Uterus (tissue), 4 donors: ENCODE measurements at places on chromosomes 5 and 9.

- DNase-seq = no peak
Measured at GRCh38 chr5:1341863-1342262, 3.0 kb downstream of the CLPTM1L start.

GRCh38 chr5:176427971-176428370 is 11.6 kb upstream of the CLTB start:
- no peak for DNase-seq

GRCh38 chr9:89649039-89649691 is 44.4 kb downstream of the GADD45G start:
- DNase-seq = peak; percentile 77

GRCh38 chr5:61578858-61579503 is 246.9 kb downstream of the ZSWIM6 start:
- no peak for DNase-seq

DNA sequence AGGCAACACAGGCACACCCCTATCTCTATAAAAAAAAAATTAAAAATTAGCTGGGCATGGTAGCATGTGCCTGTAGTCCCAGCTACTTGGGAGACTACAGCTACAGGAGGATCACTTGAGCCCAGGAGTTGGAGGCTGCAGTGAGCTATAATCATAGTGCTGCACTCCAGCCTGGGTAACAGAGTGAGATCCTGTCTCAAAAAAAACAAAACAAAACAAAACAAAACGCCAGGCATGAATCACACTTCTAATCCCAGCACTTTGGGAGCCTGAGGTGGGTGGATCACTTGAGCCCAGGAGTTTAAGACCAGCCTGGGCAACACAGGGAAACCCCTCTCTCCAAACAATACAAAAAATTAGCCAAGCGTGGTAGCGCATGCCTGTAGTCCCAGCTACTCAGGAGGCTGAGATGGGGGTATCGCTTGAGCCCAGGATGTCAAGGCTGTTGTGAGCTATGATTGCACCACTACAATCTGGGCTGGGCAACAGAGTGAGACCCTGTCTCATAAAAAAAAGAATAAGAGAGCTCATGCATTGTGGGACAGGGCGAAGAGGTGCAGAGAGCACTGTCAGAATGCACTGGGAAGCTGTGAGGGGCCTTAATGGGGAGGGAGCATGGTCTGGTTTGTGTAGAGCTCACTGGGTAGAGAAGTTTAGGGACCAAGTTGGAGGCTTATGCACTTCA is 8.4 kb upstream of the SAP30L start:
- no peak for DNase-seq

GRCh38 chr9:7844242-7844641 is 44.7 kb upstream of the DMAC1 start:
- no peak for DNase-seq

DNA sequence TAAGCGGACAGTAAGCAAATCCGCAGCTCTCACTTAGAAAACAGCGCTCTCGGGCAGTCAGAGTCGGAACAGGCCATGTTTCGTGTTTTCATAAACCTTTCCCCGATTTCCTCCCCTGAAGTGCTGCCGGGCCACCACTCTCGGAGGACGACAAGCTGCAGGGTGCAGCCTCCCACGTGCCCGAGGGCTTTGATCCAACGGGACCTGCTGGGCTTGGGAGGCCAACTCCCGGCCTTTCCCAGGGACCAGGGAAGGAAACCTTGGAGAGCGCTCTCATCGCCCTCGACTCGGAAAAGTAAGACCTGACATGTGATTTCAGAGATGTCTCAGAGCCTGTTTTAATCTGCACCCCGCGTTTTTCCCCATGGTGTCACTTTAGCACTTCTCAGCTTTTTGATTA is 99.8 kb upstream of the CACNA1B start:
- no peak for DNase-seq

GRCh38 chr5:170254056-170254455 is 21.3 kb downstream of the C5orf58 start:
- DNase-seq = no peak

DNA sequence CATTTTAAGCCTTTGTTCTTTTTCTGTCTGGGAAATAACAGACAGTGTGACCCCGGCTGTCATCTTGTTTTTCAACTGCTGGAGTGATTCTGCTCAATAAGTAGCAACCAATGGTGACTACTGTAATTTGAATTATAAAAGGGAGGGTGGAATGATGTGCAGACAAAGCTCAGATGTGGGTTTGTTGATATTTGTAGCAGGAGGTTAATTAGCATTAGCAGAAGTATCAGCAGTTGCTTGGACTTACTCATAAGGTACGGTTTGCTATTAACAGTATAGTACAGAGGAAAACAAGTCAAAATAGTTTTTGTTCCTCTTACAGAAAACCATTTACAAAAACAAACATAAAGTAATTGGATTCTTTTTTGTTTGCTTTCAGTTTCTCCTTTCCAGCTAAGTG is 140.4 kb downstream of the TUSC1 start:
- no peak for DNase-seq

- DNase-seq = no peak
Measured at GRCh38 chr9:125894566-125894965, 147.4 kb downstream of the PBX3 start.

DNA sequence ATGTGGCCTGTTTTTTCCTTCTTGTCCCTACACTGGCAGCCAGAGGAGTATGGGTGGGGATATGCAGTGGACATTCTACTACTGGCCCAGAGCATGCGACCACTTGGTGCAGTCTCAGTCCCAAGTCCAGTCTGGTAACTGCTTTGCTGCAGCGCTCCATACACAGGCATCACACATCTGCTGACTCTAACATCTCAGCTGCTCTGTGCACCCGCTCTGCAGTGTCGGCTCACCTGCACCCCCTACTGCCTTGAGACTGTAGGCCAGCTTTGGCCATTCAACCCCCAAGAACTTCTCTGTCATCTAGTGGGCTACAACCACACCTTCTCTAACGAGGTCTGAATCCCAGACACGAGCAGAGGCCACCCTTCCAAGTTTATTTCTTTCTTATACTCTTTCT is 46.4 kb upstream of the SLCO6A1 start:
- DNase-seq = no peak

DNA sequence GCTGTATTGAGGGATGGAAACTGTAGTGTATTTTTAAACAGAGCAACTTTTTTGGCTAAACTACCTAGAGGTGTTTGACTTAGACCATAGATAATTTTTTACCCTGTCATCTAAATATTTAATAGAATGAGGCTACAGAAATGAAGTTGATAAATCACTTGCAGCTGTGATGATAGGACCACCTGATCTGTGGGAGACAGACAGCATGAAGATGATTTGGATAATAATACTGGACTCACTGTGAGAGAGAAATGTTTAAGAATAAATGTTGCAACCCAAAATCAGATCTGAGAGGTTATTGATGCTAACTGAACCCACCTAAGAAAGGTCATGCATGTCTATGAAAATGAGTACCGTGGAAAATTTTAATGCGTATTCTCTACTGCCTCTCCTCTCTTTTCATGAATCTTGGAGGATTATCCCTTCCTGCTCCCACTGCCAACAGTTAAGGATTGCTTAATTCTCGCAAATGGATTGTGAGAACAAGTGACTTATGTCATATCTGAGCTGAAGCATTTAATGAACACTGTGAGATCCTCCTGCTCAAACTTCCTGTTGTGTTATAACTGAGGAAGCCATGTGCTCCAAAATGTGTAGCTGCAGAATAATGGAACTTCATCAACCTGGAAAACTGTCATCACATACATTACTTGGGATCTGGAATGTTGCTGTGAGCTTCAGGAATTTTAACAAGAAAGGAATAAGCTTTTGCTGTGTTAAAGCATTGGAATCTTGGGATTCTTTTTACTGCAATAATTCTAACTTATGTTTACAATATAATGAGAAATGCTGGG is 617.9 kb upstream of the CDH18 start:
- no peak for DNase-seq

DNA sequence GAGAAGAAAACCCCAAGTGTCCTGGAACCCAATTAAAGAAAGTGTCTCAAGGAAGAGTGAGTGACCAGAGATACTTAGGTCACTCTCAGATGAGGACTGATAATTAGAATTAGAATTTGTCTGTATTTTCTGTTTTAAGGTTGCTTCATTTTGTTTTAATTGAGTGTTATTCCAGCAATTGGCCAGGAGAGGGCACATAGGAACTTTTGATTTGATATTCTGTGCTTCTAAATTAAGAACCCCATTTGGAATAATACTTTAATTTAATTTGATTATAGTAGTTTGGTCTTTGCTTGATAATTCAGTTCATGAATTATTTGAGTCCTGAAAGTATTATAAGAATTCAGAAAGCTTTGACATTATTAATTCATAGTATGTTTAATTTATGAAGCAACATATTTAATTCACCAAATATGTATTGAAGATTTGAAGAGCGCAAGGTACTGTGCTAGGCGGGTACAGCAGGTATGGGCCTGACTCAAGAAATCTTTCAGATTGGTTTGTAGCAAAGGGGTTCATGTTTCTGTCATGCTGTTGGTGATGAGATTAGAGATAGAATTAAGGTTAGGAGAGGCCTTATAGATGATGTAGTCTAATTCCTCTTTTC is 4.9 kb downstream of the MRPL22 start:
- DNase-seq = no peak

GRCh38 chr9:32698706-32699277 is 63.3 kb upstream of the TAF1L start:
- no peak for DNase-seq

DNA sequence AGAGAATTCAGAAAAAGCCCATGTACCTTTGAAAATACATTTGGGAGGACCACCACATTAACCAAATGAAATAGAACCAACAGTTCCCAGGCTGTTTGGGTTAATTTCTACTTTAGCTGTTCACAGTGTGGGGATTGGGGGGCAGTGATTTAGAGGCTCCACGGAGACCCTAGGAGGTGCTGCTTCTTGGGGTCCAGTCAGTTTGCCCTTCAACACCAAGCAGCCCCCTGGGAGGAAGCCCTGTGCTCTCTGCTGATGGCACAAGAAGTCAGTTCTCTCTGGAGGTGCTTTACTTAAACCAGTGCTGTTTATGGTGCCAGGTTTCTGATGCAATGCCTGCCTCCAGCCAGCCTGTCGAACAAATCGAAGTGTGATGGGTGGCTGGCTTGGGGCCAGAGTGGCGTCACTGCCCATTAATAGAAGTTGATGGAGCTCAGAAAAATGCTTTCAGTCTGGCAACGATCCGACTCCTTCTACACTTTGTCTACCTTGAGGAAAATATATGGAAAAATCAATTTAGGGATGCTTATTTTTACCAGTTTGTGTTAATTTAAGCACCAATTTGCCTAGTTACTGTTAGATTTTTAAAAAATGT is 134.0 kb downstream of the SNX18 start:
- DNase-seq = peak; percentile 77

DNA sequence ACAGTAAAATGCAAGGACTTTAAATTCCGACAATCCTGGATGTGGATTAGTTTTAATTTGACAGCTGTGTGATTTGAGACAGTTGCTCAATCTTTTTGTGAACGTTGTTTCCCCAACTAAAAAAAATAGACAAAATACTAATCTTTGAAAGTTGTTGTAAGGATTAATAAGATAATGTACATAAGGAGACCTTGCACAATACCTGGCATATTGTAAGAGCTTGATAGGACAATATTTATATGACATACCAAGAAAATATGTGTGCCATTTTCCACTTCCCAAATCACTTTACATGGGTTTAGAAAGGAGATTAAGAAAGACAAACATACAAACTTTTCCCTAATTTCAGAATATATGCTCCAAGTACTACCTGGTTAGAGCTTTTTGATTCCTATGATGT is 25.3 kb downstream of the ARRDC3 start:
- DNase-seq = no peak

- DNase-seq = no peak
Measured at GRCh38 chr5:153546566-153546965, 56.1 kb downstream of the GRIA1 start.

- no peak for DNase-seq
Measured at GRCh38 chr5:33745101-33745770, 146.6 kb downstream of the ADAMTS12 start.

GRCh38 chr5:151925340-151925739 is 689 bp upstream of the GLRA1 start:
- DNase-seq = no peak

DNA sequence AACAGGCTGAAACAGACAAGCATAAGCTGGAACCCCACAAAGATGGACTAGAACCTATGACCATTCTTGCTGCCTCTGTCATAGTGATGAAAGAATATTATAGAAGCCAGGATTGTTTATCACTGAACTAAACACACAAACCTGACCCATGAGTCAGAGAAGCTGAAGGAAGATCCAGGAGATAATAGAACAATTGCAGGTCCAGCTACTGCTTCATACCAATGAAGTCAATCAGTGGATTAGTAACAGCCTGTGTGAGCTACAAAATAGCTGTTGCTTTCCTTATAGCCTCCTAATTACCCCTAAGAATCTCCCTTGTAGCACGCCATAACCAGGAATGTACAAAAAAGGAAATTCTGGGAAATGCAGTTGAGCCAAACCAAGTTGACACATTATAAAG is 459.9 kb upstream of the ZNF462 start:
- no peak for DNase-seq

GRCh38 chr5:55713871-55714270 is 1.7 kb upstream of the SLC38A9 start:
- no peak for DNase-seq

GRCh38 chr5:128156521-128156920 is 73.0 kb downstream of the SLC12A2 start:
- DNase-seq = no peak

DNA sequence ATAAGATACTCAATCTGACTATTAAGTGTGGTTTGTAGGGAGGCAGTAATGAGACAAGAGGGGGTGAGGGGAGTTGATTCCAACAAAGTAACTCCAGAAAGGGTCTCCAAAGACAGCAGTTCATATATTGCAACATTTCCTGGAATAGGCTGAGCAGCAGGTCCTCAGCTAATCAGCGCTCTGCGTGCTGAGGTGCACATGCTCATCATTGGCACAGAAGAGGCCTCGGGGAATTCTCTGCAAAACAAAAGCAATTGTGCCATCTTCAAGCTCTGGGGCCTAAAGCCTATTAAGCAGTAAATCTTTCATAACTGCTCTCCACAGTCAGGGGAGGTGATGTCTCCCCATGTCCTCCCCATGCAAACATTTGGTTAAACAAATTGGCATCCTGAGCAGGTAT is 357.3 kb downstream of the SPOCK1 start:
- no peak for DNase-seq

GRCh38 chr5:65086234-65086890 is 317.6 kb downstream of the CWC27 start:
- DNase-seq = no peak

DNA sequence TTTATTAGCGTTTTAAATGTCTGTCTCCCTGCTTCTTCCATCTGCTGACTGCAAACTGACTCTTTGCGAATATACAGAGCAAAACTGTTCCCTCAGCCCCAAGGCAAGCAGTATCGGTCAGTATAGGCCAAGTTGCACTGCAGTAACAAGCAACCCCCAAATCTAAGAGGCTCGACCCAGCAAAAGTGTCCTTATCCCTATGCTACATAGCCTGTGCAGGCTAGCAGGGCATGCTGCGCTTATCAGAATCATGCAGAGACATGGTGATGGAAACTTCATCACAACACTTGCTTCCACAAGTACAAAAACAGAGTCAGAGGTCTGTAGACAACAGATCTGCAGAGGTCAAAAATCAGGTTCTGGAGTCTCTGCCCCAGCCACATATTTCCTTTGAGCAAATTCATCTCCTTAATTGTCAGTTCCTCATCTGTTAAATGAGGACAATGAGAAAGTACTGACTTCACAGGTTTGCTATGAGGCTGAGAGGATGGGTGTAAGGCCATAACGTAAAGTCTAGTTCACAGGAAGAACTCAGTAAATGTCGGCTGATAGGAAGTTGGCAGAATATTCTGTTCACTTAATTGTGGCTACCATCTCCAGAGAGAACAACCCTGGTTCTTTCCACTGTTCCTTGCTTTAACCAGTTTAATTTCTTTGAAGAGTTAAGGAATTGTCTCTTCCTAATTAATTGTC is 9.6 kb upstream of the IL17B start:
- no peak for DNase-seq
